ENCODE measurements at places on chromosomes 6 and 20. TPM values are rescaled to one million over a fixed set of nuclear protein-coding genes. Genes with fewer than 3 reads are reported as not detected.

The TSPO2 gene
- not detected for total RNA-seq

The ATP9A gene
- 17.1 TPM for total RNA-seq

The SSTR4 gene
- total RNA-seq: not detected

The IMPG1 gene
- total RNA-seq: not detected

The DEFB116 gene
- not detected for total RNA-seq

The MYB gene
- total RNA-seq: 0.33 TPM

The RBM12 gene
- total RNA-seq: 56.0 TPM

The COL11A2 gene
- total RNA-seq: 0.36 TPM

The POU5F1 gene
- total RNA-seq: not detected

The SUMO4 gene
- 3.7 TPM for total RNA-seq

The FAM162B gene
- not detected for total RNA-seq

The TRIM15 gene
- not detected for total RNA-seq

The EIF6 gene
- 103 TPM for total RNA-seq

The MSH5 gene
- total RNA-seq: 22.0 TPM

The F13A1 gene
- total RNA-seq: not detected

The NCOA7 gene
- total RNA-seq: 12.7 TPM

The RIPOR3 gene
- not detected for total RNA-seq

The RAB32 gene
- total RNA-seq: 297 TPM

The AGER gene
- 0.69 TPM for total RNA-seq

The GINS1 gene
- total RNA-seq: 26.6 TPM

The BPIFB4 gene
- not detected for total RNA-seq

The PPP1R16B gene
- 0.36 TPM for total RNA-seq

The RBBP9 gene
- total RNA-seq: 13.8 TPM

The HLA-DOA gene
- total RNA-seq: 0.46 TPM

The RBBP8NL gene
- not detected for total RNA-seq

The TINAG gene
- total RNA-seq: not detected

The TTK gene
- total RNA-seq: 16.9 TPM

The FBXO5 gene
- 14.5 TPM for total RNA-seq

The CASS4 gene
- 0.15 TPM for total RNA-seq

The OPRL1 gene
- total RNA-seq: 0.34 TPM

The MEI4 gene
- total RNA-seq: not detected

The GLP1R gene
- not detected for total RNA-seq

The PDSS2 gene
- total RNA-seq: 12.7 TPM

The FOXS1 gene
- not detected for total RNA-seq

The FRS3 gene
- 1.00 TPM for total RNA-seq

The SLC22A3 gene
- total RNA-seq: not detected

The SOX12 gene
- 6.7 TPM for total RNA-seq

The CENPW gene
- total RNA-seq: 26.0 TPM

The UNC93A gene
- total RNA-seq: not detected

The LTA gene
- total RNA-seq: not detected

The HLA-DPA1 gene
- 42.0 TPM for total RNA-seq

The KCNK5 gene
- not detected for total RNA-seq

The ALDH8A1 gene
- 2.3 TPM for total RNA-seq

The RAET1G gene
- total RNA-seq: 0.31 TPM

The PXMP4 gene
- 6.9 TPM for total RNA-seq

The PNRC1 gene
- 44.3 TPM for total RNA-seq

The MTHFD1L gene
- 42.0 TPM for total RNA-seq

The C6orf58 gene
- 0.46 TPM for total RNA-seq

The WFDC6 gene
- not detected for total RNA-seq

The SNAI1 gene
- total RNA-seq: not detected

The PAK5 gene
- total RNA-seq: not detected

The OR2B6 gene
- not detected for total RNA-seq

The BTN1A1 gene
- not detected for total RNA-seq

The BMP6 gene
- total RNA-seq: not detected
